Stimulated activated naive CD4-positive, alpha-beta T cell (primary cell): ENCODE measurements at places on chromosomes 1 and 21.

- DNase-seq = no peak
Observed at GRCh38 chr1:99685516-99686180, 39.7 kb downstream of the PALMD start.

DNA sequence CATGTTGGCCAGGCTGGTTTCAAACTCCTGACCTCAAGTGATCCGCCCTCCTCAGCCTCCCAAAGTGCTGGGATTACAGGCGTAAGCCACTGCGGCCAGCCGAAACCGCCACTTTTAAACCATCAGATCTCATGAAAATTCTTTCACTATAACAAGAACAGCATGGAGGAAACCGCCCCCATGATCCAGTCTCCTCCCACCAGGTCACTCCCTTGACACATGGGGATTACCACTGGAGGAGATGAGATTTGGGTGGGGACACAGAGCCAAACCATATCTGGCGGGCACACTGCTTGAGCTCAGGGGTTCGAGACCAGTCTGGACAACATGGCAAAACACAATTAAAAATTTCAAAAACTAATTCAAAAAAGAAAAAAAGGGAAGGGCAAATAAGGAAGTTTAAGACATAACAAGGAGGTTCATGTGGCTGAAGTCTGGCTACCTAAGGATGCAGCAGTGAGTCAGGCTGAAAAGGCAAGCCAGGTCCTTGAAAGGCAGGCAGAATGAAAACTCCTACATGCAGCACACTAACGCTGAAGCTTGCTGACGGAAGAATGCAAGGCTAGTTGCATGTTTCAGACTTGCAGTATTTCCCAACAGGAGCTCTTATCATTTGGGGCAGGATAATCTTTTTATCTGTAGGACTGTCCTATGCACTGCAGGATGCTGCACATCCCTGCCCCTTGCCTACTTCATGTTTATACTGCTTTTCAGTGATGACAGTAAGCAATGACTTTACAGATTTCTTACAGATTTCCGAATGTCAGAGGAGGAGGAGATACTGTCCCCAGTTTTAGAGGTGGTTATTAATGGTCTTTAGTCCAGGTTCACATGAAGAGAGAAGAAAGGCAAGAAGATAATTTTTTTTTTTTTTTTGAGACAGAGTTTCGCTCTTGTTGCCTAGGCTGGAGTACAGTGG, 49.3 kb downstream of the FBXO42 start:
- DNase-seq = no peak

GRCh38 chr1:35499231-35499630, 58.0 kb downstream of the KIAA0319L start:
- DNase-seq = no peak

GRCh38 chr1:44079566-44079965, 39.1 kb upstream of the KLF17 start:
- DNase-seq = no peak

- no peak for DNase-seq
Observed at GRCh38 chr1:27628712-27629111, 6.3 kb downstream of the FGR start.

GRCh38 chr1:99691175-99691574, 45.3 kb downstream of the PALMD start:
- DNase-seq = no peak

- DNase-seq = no peak
Observed at GRCh38 chr1:167118188-167118587, 24.3 kb downstream of the STYXL2 start.

DNA sequence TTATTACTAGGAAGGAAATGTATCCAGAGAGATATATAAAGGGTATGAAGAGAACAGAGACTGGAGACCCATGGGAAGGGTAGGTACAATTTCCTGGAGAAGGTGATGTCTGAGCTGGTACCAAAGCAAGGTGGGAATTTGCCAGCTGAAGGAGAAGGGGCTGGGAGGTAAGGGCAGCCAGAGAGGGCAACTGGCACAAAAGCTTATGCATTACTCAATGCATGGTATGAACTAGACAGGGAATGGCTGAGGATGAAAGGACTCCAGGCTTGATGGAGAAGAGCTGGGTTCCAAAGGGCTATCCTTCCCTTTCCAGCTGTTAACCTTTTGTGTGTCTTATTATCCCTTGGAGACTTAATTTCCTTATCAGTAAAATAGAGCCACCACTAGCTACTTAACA, 113.6 kb upstream of the GADD45A start:
- DNase-seq = no peak

- DNase-seq = no peak
Observed at GRCh38 chr1:169712309-169712631, 850 bp upstream of the SELL start.

GRCh38 chr1:26666855-26667254, 29.0 kb upstream of the ARID1A start:
- DNase-seq = no peak

DNA sequence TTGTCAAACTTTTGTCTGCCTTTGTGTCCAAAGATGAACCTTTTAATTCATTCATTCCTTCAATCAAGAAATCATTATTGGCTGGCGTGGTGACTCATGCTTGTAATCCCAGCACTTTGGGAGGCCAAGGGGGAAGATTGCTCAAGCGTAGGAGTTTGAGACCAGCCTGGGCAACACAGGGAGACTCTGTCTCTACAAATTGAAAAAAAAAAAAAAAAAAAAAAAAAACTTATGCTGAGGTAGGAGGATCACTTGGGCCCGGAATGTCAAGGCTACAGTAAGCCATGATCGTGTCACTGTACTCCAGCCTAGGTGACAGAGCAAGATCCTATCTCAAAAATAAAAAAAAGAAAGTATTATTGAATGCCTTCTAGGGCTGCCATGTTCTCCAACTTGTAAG, 51.3 kb upstream of the CXADR start:
- no peak for DNase-seq

- DNase-seq = peak; percentile 56
Observed at GRCh38 chr1:51061231-51061918, 40.7 kb upstream of the C1orf185 start.

- no peak for DNase-seq
Observed at GRCh38 chr1:85940656-85941306, 215.8 kb downstream of the COL24A1 start.

DNA sequence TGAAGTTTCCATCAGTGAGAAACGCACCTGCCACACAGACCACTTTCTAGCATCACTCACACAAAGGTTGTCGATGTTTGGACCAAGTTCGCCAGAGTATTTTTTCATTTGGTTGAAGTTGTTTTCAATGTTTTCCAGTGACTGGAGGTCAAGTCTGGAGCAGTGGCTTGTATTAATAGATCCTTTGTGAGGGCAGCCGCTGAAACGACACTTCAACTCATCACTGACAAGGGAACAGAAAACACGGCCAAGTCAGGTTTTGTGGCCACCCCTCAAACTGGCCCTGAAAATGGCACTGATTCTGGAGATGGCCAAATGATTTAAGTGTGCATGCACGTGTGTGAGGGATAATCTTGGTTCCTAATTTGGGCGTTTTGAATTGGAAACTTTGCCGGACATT, 675.6 kb downstream of the SMYD3 start:
- DNase-seq = no peak

- DNase-seq = no peak
Observed at GRCh38 chr1:181577475-181577874, 94.2 kb downstream of the CACNA1E start.

GRCh38 chr1:149846593-149847466, 52.5 kb upstream of the BOLA1 start:
- DNase-seq = no peak

DNA sequence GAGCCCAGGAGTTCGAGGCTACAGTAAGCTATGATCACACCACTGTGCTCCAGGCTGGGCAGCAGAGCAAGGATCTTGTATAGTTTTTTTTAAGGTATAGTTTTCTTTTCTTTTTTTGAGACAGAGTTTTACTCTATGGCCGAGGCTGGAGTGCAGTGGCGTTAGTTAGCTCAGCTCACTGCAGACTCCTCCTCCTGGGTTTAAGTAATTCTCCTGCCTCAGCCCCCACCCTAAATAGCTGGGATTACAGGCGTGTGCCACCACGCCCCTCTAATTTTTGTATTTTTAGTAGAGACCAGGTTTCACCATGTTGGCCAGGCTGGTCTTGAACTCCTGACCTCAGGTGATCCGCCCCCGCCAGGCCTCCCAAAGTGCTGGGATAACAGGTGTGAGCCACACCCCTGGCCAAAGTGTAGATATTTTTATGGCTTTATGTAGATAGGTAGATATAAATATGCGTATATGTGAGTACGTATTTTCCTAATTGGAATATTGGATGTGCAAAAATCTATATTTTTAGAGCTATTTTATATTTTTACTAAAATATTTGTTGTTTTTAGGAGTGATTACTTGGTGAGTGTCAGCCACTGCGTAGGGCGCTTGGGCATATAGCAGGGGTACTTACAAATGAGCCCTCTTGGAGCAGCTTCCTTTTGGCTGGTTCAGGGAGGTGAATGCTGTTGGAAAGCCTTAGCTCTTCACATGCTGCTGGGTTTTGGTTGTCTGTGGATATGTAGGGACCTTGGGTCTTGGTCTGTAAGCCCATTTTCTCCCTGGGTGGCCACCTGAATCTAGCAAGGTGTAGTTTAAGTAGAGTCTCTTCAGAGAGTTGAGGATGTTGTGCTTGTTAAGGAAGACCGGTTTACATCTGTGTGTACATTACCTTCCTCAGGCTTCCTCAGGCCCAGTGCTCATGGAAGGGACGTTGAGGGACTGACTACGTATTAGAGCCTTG, 9.5 kb downstream of the KDM4A start:
- DNase-seq = no peak

DNA sequence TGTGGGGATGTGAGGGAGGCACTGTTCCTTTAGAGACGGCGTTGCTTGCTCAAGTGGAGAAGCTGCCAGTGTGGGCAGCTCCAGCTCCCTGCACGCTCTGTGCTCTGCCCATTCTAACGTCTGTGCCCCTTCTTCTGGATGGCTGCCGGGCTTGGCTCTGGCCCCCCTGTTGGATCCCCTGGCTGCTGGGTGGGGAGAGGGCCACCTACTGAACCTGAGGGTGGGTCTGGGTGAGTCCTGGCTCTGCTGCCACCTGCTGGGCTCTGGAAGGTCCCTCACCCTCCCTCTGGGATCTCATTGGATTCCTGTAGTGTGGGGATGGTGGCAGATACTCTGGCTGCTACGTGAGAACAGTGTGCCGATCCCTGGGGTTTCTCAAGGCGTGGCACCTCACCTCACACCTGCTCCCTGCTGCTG, 5.0 kb downstream of the PFKL start:
- DNase-seq = peak; percentile 18

DNA sequence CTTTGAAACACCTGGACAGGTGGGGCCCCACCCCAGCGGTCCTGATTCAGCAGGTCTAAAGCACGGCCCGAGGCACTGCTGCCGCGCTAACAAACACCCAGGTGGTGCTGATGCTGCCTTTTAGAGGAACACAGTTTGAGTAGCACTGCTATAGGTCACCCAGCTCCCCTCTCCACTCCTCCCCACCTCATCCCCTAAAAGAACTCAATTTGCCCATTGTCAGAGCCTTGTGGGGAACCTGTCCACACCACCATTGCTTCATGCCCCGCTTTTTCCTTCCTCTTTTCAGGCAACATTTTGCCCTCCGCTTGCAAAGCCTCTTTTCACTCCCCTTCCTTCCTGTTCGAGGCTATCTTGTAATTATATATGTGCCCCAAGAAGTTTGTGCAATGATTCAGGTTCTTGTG, 26.2 kb upstream of the PADI4 start:
- no peak for DNase-seq

GRCh38 chr1:245716561-245716960, 561.8 kb downstream of the KIF26B start:
- DNase-seq = no peak

DNA sequence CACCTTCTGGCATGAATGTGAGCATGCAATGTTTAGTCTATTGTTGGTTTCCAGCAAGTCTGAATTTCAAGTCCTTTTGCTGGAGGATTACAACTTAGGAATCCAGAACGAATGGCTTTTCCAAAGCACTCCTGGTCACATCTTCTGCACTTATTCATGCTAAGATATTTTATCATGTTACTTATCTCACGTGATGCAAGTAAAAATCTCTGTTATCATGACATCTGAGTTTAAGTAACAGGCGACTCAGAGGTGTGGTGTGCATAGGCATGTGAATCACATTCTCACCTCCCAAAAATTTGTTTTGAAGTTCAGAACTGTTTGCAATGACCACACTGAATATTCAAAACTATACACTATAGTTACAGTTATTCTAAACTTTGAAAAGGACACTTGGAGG, 204.8 kb upstream of the FGGY start:
- DNase-seq = no peak
